Activated naive CD8-positive, alpha-beta T cell treated with anti-CD3 and anti-CD28 coated beads for 36 hours (primary cell): ENCODE measurements at places on chromosomes 2 and 18.

- no peak for DNase-seq
These were observed 23.7 kb downstream of the ASB1 start for GRCh38 chr2:238450440-238450861.

DNA sequence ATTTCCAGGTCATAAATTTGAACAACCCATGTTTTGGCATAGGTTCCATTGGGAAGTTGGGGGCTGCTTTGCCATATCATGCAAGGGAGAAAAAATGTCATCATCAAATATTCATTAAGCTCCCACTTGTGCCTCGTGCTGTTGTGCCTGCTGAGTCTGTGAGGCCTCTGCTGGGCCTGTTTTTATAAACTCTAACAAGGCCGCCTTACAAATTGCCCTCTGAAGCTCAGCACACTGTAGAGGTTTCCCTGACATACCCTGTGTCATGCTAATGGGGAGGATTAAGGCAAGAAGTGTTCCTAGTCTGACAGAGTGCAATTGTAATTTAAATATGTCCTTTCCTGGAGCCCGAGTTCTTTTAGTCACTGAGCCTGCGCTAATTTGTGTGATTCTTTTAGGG is 17.6 kb downstream of the OSBPL6 start:
- no peak for DNase-seq

DNA sequence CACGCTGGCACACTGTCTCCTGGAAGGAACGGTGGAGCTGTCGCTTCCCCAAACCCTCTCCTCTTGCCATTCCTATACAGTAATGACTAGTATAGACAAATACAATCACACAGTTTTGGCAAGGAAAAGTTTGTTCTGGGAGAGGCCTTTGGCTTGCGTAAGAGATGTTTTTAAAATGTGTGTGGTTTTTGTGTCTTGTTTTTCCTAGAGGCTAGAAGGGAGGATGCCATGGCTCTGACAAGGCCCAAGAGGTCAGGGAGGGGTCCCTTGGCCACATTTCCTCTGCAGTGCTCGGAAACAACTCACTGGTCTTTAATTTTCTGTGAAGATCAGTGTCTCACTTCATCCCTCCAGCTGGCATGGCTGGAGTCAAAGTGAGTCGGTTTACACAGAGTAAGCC is 195.9 kb downstream of the SH3RF3 start:
- no peak for DNase-seq

DNA sequence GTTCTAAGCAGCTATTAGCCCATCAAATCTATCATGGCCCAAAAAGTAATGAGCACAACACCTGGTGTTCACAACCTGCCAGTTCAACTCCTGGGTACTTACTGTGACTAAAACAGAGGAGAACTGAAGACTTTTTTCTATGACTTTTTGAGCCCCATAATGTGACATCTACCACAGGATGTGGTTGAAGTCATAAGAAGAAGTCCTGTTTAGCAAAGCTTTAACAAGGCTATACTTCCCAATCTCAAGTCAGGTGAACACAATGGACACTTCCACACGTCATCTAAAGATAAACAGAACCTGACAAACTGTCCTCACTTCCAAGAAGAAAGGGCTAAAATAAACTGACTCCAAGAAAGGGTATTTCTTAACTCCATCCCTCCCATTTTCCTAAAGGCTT is 138.8 kb downstream of the ATAD2B start:
- DNase-seq, result no peak

GRCh38 chr2:181311837-181312236 is 145.3 kb upstream of the ITGA4 start:
- DNase-seq, result peak; percentile 13

DNA sequence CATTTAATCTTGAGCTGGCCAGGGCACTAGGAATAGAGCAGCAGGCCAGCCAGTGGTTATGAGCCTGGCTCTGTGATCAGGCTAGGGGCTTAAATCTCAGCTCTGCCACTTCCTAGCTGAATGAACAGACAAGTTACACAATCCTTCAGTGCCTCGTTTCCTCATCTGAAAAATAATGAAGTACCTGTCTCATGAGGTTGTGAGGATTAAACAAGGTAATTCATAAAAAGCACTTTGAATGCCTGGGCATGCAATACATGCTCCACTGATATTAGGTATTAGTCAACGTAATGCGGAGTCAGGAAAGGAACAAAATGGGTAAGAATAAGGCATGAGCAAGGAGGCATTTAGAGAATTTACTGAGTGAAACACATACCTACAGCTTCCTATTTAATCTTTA is 100.2 kb downstream of the CCBE1 start:
- no peak for DNase-seq

DNA sequence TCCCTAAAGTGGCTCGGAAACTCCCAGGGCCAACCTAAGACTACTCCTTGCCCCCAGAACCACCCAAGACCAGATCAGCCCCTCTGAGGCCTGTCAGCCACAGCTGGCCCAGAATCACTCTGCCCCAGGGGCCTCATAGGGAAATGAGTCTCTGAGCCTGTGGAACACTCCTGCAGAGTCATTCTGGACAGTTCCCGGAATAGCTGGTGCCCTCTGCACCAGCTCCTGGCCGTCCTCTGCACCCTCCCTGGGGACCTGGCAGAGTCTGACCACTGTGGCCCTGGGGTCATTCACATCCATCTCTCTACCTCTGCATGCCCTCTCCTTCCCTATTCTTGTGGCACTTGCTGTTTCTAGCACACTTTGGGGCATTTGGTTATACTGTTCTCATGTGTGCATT is 14.6 kb upstream of the TMEM214 start:
- DNase-seq, result no peak

GRCh38 chr2:217789736-217790181 is 213.0 kb downstream of the TNS1 start:
- no peak for DNase-seq

GRCh38 chr2:239299218-239299939 is 101.4 kb downstream of the HDAC4 start:
- DNase-seq, result no peak

- DNase-seq, result no peak
These were observed 38.7 kb downstream of the SCG2 start for GRCh38 chr2:223563462-223563861.

- no peak for DNase-seq
These were observed 28.8 kb downstream of the ZBTB14 start for GRCh38 chr18:5266721-5267120.

DNA sequence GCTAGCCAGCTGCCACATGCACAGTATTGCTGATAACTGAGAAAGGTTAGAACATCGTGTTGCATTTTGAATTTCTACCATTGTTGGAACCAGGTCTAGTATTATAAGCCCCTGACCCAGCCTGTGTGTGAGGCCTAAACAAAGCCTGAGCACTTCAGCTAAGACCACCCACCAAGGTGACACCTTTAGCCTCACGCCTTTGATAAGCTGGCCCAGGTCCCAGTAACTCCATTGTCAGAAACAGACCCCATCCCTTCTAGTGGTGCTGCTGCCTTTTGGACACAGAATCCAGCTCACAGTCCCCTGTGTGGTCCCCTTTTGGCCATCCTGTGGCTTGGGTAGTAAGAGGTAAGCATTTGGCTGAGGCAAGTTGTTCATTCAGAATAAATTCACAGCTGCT is 1.6 kb downstream of the ELMOD3 start:
- DNase-seq, result no peak

DNA sequence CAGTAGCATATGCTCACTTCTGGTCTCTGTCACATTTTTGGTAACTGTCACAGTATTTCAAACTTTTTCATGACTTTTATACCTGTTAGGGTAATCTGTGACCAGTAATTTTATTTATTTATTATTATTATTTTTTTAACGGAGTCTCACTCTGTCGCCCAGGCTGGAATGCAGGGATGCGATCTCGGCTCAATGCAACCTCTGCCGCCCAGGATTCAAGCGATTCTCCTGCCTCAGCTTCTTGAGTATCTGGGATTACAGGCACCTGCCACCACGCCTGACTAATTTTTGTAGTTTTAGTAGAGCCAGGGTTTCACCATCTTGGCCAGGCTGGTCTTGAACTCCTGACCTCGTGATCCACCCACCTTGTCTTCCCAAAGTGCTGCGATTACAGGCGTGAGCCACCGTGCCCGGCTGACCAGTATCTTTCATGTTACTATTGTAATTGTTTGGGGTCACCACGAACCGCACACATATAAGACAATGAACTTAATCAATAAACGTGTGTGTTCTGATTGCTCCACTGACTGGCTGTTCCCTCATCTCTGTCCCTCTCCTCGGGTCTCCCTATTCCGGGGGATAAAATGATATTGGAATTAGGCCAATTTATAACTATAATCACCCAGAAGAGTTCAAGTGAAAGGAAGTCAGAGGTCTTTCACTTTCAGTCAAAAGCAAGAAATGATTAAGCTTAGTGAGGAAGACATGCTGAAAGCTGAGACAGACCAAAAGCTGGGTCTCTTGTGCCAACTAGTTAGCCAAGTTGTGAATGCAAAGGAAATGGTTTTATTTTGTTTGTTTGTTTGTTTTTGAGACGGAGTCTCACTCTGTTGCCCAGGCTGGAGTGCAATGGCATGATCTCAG is 22.9 kb downstream of the TGIF1 start:
- no peak for DNase-seq

- peak; percentile 63 for DNase-seq
These were observed 14.6 kb downstream of the PTPN18 start for GRCh38 chr2:130370490-130370889.

DNA sequence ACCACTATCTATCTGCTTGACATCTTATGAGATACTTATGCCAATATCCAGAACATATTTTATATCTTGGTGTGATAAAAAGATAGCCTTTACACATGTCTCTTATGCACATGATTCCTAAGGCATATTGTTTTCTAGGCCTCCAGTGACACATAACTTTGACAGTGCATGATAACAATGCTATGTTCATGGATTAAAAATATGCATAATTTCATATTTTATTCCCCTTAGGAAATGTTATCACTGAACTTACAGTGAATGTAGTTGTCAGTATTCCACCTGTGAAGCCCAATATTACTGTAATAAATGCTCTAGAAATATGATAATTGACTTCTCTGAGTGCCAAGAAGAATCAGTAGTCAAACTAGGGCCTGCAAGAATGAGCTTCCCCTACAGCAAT is 532.3 kb downstream of the SPAG16 start:
- no peak for DNase-seq

DNA sequence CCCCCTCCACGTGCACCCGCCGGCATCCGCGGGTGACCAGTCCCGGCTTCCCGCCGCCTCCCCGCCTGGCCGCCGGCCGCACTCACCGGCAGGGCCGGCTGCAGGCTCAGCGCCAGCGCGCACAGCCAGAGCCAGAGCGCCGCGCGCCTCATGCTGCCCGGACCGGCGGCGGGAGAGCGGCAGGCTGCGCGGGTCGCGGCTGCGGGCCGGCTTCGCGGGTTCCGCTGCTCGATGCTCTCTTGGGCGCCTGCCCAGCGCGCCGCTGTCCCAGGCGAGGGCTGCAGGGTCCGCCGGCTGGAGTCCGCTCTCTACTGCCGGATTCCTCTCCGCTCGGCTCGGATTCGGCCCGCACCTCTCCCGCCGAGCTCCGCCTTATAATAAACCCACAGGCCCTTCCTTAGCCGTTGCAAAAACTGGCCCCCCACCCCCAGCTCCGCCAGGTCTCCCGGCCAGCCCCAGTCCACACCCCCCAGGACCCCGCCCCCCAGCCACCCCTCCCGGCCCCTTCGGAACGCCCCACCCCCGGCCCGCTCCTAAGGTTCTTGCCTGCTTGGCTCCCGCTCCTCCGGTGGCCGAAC is at the start of gene SDC1:
Gene SDC1 (minus strand): TSS at position 415 of the 578 bp plus-strand sequence. CDS start 263 bp downstream, at position 152.
- DNase-seq, result peak; percentile 31

DNA sequence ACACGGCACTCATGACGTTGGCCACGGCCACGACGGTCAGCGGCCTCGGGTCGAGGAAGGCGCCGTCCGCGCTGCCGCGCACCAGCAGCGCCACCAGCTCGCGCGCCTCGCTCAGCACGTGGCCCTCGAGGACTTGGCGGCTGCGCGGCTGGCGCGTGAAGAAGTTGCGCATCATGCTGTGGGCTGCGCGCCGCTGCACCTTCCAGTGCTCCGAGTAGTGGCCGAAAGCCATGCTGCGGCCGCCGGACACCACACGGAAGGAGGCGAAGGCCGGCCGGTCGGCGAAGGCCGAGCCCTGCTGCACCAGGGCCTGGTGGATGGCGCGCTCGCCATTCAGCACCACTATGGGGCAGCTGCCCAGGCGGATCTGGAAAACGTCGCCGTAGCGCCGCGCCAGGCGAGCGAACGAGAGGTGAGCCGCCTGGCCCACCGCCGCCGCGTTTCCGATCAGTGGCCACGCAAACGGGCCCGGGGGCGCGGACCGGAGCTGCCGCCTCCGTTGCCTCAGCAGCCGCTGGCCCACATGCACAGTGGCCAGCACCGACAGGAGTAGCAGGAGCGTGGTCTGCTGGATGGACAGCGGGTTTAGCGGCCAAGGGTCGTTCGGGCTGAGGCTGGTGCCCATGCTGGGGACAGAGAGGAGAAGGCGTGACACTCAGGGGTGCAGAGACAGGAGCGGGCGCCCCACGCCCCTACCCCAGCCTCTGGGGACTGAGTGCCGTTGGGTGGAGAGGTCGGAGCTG is 1.0 kb downstream of the CYP1B1 start:
- DNase-seq, result peak; percentile 19

DNA sequence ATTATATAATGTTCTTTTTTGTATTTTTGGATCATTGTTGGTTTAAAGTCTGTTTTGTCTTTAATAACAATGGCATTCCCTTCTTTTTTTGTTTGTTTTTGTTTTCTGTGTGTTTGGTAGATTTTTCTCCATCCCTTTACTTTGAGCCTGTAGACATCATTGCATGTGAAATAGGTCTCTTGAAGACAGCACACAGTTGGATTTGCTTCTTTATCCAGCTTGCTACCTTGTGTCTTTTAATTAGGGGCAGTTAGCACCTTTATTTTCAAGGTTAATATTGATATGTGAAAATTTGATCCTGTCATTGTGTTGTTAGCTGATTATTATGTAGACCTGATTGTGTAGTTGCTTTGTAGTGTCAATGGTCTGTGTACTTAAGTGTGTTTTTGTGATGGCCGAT is 235.7 kb downstream of the KCNJ3 start:
- no peak for DNase-seq

DNA sequence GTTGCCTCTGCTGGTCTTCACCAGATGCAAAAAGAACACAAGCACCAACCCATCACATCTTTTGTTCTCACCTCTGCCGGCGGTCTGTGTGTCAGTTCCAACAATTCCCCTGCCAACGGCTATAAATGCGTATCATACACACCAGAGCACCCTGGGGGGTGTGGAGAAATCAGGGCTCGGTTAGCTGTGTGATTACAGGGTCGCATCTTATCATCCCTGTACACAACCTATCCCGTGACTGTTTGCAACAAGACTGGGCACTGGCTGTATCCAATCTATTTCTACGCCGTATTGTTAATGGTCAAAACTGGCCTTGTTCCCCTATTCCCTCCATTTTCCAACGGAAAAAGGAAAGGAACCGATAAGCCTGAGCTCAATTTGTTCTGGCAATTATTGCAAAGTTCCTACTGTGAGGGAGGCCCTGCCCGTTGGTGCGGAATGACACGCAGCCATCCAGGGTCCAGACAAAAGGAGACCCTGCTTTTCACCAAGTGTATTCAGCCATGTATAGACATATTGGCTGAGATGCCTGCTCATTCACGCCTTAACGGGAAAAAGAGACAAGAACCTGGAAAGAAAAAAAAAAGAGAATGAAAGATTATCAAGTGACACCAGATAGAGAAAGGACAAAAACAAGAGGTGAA is 136.9 kb downstream of the CDH20 start:
- no peak for DNase-seq

GRCh38 chr2:26975102-26975501 is 4.7 kb downstream of the MAPRE3 start:
- DNase-seq, result no peak
